ENCODE measurements at places on chromosomes 16 and 17. TPM values are rescaled to one million over a fixed set of nuclear protein-coding genes. Genes with fewer than 3 reads are reported as not detected.

The SLC38A8 gene
- total RNA-seq: not detected

The NLGN2 gene
- total RNA-seq: 31.6 TPM

The ABCC12 gene
- not detected for total RNA-seq

The C16orf46 gene
- total RNA-seq: not detected

The SNX20 gene
- 2.7 TPM for total RNA-seq

The FNDC8 gene
- not detected for total RNA-seq

The TP53TG3B gene
- not detected for total RNA-seq

The NPIPB8 gene
- not detected for total RNA-seq

The CLEC18B gene
- total RNA-seq: 0.60 TPM

DNA sequence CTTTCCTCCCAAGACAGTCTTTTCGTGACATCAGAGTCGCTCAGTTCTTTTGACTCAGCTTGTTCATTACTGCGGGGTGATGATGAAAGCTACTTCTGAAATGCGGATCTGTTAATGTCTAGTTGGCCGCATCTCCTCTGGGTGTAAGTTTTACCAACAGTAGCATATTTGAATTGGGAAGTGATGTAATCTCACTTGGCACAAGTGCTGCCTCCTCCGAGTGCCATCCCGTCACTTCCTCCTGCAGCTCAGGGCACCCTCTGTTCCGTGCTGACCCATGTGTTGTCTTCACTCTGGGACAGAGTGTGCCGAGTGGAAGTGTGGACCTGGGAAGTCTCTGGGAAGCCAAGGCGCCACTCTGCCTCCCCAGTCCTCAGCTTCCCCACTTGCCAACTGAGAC is 8.9 kb downstream of the ADAD2 start:
- DNase-seq: no peak

GRCh38 chr16:17227278-17227677 is 243.5 kb downstream of the XYLT1 start:
- no peak for DNase-seq

DNA sequence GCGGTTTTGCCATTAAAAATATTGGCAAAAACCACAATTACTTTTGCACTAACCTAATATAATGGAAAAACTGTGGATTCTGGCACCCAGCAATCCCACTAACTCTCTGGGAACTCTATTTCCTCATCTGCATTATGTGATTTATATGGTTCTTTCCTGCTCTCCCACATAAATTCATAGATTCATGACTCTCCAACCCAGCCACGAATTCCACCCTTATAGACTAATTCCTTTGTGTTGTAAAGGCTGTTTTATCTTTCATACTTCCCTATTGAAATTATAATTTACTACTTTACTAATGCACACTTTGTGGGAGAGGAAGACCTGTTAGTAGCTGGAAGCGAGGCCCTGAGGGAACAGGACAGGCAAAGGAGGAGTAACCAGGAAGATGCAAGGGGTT is 88.4 kb upstream of the GNAO1 start:
- no peak for DNase-seq

DNA sequence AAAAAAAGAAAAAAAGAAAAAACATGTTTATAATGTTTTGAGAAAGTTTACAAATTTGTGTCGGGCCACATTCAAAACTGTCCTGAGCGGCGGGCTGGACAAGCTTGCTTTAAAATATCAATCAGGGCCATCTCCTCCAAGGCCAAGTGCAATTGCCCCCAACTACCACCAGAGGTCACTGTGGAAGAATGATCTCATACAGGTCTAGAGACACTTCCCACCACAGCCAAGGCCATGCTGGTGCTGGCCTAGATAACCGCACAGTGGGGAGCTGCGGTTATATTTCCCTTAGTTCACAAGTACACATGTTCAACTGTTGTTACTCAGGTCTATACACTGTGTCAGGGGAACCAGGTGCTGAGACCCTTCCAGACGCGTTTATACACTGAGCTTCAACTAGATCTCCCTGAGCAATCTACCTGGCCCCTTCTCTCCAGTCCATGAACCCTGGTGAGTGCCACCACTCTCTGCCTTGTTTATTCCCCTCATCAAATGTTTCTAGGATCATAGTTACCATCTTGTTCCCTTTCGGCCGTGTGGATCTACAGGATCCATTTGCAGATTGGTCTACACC is 83.8 kb upstream of the CCL2 start:
- DNase-seq: no peak

DNA sequence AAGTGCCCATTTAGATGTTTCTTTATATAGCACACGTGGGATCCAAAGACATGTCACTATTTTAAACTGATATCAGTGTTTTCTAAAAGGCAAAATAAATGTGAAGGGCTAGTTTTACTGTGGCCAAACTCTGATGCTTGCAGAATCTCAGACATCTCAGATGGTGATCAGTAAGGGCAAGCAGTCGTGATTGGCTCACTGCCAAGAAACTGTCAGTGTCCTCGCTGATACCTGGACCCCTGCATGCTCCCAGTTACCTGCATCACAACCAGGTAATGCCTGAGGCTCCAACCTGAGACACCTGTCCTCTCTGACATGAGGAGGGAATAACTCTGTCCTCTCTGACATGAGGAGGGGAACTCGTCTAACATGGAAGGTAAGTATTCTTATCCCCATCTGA is 114.0 kb downstream of the SPECC1 start:
- DNase-seq: no peak

GRCh38 chr17:38418693-38419507 is 9.4 kb upstream of the ARHGAP23 start:
- DNase-seq: no peak

DNA sequence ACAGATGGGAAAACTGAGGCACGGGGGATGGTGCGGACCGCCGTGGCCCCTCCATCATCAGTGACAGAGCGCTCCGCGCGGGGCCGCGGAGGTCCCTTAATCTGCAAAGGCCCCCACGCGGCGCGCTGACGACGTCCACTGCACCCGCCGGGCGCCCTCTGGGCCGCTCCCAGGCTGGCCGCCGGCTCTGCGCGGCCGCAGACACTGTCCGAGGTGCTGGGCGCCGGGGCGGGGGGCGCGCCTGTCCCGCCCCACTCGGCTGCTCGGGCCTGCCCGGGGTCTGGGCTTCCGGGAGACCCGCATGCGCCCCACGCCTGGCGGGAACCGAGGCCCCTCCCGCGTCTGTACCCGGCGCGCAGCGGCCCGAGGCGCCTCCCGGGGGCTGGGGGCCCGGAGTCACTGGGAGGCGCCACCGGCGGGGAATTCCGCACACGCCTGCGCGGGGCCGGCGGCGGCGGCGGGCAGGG is 550 bp upstream of the RNF213 start:
- peak; percentile 93 for DNase-seq

GRCh38 chr16:30658731-30659506 is 688 bp downstream of the FBRS start:
- peak; percentile 95 for DNase-seq

DNA sequence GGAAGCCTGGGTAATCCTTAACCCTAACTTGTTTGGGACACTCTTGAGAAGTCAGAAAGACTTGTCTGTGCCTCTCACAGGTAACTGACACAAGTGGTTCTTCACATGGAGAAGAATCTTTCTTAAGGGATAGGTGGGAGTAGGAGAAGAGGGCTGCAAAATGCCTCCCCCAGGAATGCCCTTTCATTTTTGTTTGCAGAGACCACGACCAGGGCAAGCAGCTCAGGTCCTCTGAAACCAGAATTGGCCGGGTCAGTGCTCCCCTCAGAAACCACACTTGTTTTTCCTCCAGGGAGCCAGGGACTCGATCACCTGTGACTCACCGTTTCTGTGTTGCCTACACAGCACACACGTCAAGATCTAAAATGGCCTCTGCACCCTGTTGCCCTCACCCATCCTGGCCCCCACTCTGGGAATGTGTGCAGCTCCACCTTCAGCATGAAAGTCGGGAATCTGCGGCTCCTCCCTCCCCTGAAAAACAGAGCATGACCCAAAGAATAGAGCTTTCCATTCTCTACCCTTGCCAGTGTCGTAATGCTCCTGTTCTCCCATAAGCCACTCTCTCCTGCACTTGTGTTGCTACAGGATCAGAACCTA is 36.1 kb downstream of the HNF1B start:
- DNase-seq: no peak

- no peak for DNase-seq
Measured at GRCh38 chr17:82154881-82155331, 56.9 kb upstream of the FASN start.

- no peak for DNase-seq
Measured at GRCh38 chr17:40329839-40330794, 21.1 kb downstream of the RARA start.

DNA sequence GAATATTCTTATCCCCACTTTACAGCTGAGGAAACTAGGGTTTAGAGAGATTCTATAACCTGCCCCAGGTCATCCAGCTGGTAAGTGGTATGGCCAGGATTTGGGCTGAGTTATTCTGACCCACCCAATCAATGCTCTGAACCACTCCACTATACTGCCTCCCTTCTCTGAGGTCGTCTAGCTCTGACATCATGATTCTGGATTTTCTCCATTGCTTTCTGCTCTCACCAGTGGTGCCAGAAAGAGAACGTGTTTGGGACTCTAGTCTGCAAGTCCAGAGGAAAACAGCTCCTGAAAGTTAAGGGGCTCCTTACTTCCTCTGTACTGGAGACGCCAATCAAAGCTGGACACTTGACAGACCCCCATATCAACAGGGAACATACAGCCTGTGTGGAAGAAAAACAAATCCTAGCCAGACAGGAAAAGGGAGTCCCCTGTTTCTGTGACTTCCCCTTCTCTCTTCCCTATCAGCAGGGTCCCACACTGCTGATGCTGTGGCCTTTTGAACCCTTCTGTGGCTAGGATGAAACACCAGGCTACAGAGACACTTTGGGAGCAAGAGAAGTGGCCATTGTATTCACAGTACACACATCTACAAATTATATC is 6.0 kb upstream of the EZH1 start:
- DNase-seq: peak; percentile 13

- DNase-seq: peak; percentile 81
Measured at GRCh38 chr16:89197633-89198416, 2.5 kb downstream of the SLC22A31 start.

GRCh38 chr16:30731411-30731810 is 16.8 kb upstream of the PHKG2 start:
- DNase-seq: peak; percentile 7

- DNase-seq: no peak
Measured at GRCh38 chr17:7971651-7972050, 30.8 kb upstream of the GUCY2D start.

GRCh38 chr17:62852195-62852594 is 44.1 kb upstream of the MARCHF10 start:
- no peak for DNase-seq

- no peak for DNase-seq
Measured at GRCh38 chr16:12541672-12542071, 262.0 kb downstream of the CPPED1 start.

- no peak for DNase-seq
Measured at GRCh38 chr16:85330694-85331188, 218.5 kb upstream of the CIBAR2 start.

GRCh38 chr16:4679156-4679849 is 14.1 kb upstream of the NUDT16L1 start:
- DNase-seq: no peak

DNA sequence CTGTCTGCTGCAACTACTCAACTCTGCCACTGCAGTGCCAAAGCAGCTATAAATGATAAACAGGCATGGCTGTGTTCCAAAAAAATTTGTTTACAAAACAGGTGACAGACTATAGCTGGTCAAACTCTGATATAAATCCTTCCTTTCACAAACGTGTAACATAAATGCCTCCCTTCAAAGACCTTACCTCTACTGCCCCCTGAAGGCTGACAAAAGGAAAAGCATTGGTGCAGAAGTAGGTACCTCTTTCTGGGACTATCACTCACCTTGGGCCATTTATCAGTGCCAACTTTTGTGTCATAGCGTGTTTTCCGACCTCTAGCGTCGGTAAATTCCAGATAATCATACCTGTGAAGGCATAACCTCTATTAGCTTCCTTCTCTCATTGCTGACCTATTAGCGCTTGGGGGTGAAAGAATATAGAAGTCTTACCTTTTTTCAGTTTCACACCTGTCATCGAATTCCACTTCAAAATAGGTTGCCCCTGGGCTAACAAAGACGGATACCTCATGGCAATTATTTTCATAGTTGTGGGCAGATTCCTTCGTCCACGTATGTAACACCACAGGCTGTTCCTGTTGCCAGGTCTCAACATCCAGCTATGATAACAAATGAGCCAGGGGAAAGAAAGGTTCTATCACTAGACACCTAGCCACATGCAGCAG is 67.9 kb downstream of the ZZEF1 start:
- no peak for DNase-seq

DNA sequence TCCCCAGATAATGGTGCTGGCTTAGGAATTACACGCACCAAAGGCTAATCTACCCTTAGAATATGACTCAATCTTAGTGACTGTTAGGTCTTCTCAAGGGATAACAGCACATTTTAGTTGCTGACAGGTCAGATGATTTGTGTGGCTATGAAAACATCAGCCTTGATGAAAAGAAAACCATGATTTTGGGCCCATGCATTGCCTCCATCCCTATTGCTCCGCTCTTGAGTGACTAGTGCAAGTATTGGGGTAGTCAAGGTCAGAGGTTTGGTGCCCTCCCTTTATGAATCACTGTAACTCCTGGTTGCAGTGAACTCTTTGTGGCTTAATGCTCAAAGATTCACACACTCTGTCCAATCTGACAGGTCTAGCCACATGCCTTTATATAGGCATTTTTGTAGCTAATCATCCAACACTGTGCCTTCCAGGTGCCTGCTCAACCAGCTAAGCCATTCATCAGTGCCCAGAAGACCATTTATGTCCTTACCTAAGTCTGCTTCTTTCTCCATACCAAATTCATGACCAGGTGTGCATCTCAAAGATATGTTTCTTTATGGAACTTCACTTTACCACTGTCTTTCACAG is 251.6 kb downstream of the KCNJ2 start:
- DNase-seq: no peak

- no peak for DNase-seq
Measured at GRCh38 chr16:70696952-70697593, 11.2 kb upstream of the MTSS2 start.

GRCh38 chr17:9439851-9440250 is 135.8 kb downstream of the STX8 start:
- no peak for DNase-seq

DNA sequence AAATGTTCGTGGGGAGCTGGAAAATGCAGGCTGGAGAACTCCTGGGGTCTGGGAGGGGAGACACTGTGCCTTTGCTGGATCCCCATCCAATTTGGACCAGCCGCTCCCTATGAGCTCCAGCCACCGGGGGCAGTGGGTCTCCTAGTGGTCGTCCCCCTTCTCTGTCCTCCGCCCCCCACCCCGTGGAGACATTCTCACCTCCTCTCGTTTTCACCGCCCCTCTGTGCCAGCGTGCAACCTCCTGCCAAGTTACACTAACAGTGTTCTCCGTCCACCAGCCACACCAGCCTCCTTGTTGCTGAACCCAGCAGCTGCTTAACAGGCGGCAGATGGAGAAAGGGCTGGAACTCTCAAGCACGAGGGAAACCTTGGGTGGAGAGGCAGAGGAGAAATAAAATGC is 67.4 kb upstream of the SOX9 start:
- no peak for DNase-seq

GRCh38 chr17:37081287-37081686 is 132.5 kb downstream of the AATF start:
- DNase-seq: no peak

GRCh38 chr16:11683145-11683544 is 14.9 kb downstream of the SNN start:
- peak; percentile 31 for DNase-seq

GRCh38 chr17:61307905-61308886 is 91.4 kb upstream of the TBX2 start:
- DNase-seq: no peak

- DNase-seq: no peak
Measured at GRCh38 chr17:67227488-67227887, 17.5 kb downstream of the HELZ start.

Data from posterior vena cava (tissue), 2 donors.